ENCODE measurements at places on chromosomes 7 and 10.

DNA sequence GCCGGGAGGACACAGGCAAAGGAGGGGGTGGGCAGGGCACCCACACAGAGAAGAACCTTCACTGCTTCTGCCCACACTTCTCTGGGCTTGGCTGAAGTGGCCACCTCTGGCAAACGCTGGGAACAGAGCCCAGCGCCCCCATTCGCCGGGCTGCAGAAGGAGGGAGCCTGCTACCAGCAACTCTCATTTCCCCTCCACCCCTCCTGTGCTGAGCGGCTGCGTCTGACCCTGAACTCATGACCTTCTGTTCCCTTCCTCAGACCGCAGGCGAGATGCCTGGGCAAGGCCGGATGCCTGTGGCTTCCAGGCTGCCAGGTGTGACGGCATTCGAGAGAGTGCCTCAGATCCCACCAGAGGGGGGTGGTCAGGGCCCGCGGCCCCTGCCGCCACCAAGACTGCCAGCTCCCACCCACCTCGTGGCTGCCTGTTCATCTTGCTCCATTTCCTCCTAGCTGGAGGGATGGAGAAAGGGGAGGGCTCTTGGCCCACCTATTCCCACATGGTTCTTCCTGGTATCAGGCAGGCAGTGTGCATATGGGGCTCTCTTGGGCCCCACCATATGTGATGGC lies 19.8 kb downstream of the DNAJB12 start:
- peak; percentile 86 for DNase-seq

DNA sequence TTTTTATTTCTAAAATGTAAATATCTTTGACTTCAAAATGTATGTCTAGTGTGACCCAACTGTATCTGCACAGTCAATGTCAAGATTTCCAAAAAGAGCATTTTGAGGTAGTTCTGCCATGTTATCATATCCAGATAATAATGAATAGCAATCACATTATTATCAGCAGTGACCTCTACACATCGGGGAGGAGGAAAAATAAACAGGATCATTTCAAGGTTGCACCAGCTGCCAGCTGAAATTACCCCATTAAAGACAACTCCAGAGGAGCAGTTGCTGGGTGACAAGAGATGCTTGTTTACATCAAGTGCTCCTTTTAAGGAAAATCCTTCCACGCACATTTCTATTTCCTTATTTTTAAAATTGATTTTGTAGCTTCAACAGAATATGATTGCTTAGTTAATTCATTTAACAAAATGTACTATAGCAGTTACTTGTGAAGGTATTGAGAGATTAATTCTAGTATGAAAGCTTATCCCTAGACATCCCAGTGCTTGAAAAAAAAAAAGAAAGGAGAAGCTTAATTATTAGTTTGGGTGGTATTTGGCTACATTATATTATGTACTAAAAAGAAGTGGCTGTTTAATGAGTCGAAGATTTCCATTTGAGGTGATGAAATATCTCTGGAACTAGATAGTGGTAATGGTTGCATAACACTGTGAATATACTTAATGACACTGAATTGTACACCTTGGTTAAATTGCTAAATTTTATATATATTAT lies 19.3 kb upstream of the SLC35G1 start:
- DNase-seq, result no peak

- no peak for DNase-seq
Measured at GRCh38 chr10:34713875-34714274, 101.2 kb downstream of the PARD3 start.

GRCh38 chr7:95905167-95905566 lies 132.8 kb downstream of the DYNC1I1 start:
- DNase-seq, result no peak

- DNase-seq, result no peak
Measured at GRCh38 chr7:71851776-71852498, 560.2 kb downstream of the CALN1 start.

DNA sequence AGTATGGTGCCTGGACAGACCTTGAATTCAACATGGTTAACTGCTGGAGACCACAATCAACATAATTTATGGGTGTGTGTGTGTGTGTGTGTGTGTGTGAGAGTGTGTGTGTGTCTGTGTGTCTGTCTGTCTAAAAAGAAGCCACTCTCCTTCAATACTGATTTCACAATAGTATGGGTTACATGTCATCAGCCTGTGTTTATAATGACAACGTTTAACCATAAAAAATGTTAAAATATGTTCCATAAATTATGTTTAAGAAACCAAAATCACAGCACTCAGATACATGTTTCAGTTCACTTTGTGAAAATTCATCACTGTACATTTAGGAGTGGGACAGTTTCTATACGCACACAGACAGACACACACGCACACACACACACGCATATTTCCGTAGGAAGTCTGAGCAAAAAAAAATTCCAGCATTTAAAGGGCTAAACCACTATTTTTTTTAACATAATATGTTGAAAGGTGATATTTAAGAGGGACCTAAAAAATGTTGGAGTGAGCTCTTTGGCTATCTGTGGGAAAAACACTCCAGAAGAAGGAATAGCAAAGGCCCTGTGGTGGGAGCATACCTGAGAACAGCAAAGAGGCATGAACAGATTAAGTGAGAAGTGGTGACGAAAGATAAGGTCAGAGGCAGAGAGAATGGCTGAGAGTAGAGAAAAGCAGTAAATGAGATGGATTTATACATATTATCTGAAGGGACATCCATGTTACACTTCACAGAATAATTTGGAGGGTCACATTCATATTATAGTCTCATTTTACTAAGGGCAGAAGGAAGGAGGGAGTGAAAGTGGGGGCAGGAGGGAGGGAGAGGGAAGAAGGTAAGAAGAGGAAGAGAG lies 10.9 kb downstream of the PDZD8 start:
- no peak for DNase-seq

DNA sequence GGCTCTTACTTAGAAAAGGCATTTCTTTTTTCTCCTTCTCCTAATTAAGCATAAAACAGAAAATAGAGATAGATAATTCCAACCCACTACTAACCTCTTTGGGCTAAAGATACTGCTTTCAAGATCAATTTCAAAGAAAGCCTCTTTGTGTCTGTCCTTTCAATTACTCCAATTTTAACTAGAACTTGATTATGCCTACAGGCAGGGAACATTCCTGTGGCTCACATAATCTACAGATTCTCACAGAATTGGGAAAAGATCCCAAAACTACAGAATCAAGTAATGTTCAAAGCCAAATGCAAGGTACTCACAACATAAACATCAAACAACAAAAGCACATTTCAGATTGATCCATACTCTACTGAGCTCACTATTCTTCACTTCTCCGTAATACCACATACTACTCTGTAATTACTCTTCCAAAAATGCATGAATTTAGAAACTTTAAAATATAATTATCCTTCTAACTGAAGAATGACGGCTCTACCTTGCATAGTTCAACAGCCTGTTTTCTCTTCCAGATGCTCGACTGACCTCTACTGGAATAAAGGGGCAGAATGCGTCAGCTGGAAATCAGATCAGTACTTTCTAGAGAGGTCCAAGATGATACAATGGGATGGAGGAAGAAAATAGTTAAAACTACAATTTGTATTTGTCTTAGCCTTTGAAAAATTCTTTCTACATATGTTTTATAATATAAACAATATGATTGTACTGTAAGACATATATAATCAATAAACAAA lies 3.9 kb downstream of the MTERF1 start:
- DNase-seq, result no peak

DNA sequence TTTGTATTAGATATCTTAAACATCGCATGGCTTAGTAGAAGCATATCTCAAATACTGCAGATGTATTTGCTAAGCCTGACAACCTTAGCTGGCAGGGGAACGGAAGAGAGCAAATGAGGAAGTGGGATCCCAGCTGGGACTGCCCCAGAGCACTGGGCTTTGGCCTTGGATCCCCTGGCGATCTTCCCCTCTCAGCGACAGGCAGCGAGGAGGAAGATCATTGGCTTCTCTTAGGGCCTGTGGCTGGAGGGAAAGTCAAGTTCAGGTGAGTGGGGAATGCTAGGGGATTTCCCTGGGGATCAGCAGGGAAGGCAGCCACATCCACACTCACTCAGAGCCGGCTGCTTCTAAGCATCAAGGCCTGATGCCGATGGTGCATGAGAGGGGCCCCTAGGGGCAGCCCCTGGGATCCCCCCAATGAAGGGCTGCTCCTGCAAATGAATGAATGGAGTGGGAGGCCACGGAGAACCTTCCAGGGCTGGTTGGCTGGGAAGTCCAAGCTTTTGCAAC lies 42.0 kb downstream of the LYZL2 start:
- no peak for DNase-seq

DNA sequence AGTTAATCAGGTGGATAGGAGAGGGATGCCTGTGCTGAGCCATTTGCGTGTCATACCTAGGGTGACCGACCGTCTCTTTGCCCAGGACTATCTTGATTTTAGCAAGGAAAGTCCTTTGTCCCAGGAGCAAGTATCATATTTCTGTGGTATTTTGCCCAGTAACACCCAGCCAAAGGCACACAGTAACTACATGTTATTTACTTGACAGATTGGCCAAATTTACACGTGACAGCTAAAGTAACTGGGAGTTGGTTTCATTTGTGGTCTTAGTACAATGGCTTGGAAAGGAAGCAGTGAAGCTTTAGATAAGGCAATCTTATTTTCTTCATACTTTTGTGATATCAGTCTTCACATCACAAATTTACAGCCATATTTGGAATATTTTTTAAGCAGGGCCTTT lies 142.1 kb downstream of the JCAD start:
- no peak for DNase-seq

GRCh38 chr10:32318476-32318896 lies 28.5 kb downstream of the EPC1 start:
- no peak for DNase-seq

DNA sequence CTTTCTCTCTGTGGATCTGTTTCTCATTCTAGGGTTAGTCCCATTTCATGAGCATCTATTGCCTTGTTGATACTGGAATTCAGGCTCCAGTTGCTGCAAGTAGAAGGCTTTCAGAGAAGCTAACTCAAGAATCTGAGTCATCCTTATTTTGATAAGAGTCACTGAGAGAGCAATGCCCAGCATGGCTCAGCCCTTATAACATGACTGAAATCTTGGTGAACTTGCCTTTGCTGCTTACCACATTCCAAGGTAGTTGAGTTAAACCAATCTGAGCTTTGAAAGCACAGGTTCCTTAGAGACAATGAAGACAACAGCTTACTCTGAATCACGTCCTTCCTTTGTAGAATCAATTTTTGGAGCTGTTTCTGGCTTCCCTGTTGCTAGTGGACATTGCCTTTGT lies 53.6 kb upstream of the CHCHD3 start:
- no peak for DNase-seq

GRCh38 chr10:26700884-26701630 lies 3.6 kb downstream of the PDSS1 start:
- DNase-seq, result no peak

DNA sequence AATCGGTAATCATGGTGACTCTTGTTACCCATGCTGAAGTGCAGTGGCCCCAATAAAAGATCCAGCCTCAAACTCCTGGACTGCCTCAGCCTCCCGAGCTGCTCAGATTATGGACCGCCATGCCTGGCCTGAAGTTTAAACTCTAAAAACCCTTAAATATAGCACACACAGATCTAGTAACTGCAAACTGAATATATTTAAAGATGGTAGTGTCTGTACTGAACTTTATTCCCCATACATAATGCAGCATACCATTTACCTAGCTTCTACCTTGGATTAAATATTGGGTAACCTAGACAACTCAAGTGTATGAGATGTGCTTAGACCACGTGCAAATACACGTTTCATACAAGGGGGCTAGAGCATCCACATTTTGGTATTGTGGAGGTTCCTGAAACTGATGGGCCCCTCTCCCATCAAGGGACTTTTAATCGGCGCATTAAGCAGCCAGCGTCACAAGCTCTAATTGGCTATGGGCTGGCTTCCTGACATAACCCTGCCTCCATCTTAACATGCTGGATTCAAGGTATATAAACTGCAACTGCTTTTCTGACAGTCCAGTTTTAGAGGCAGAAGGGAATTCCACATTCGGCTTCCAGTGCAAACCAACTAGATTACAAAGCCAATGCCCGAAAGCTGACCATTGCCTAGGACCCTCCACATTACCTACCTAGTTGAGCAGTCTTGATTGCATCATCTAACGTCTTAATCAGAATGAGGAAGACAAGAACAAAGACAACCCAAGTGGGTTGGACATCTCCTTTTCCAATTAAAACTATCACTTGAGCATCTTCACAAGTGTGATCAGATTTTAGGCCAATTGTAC lies 13.0 kb downstream of the HNRNPA2B1 start:
- DNase-seq, result no peak

DNA sequence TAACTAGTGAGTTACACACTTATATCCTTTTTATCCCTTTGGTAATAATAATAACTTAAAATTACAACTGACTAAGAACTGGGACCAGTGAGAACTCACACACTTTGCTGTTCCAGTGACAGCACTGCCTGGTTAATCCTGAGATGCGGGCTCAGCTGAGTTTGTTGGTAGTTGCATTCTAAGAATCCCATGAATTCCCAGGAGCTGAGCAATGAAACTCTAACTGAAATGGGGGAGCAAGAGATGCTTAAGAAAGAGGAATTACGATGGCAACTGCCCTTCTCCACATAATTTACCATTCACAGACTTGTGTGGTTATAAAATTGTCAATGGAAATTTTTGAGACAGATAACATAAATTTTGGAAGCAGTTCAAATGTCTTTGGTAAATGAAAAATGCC lies 659.4 kb downstream of the MAGI2 start:
- DNase-seq, result no peak

DNA sequence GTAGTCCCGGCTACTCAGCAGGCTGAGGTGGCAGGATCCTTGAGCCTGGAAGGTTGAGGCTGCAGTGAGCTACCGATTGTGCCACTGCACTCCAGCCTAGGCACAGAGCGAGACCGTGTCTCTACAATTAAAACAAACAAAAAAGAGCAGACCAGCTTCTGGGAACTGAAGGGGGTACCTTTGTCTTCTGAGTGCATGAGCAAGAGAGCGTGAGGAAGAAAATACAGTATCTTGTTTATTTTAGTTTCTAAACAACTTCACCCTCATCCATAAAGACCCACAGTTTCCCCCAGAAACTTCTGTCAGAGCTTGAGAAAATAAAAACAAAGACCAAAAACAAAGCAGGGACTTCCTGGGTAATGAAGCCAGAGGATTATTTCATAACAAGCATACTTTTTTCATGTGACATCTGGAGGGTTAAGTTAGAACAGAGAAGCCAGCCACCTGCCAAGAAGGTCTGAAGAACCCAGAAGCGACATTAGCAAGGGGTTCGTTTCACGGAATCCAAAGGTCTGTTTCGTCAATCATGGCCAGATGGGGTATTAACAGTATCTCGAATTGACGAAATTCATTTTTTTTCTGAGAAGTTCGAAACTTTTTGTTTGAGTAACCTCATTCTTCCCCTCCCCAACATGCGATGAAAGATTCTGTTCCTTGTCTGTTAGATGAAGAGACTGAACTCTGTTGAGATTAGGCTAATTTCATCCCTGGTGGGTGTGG lies 10.2 kb upstream of the IL2RA start:
- DNase-seq, result no peak

DNA sequence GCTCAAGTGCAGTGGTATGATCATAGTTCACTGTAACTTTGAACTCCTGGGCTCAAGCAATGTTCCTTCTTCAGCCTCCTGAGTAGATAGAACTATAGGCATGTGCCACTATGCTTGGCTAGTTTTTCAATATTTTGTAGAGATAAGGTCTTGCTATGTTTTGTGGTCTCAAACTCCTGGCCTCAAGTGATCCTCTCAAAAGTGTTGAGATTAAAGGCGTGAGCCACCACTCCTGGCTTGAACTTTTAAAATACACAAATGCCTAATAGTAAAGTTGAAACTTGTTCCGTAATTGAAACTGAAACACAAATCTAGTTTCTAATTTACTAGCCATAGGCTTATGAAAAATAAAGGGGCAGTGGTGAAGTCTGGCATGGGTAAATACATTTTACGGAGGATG lies 65.7 kb downstream of the AP3M1 start:
- DNase-seq, result no peak

Data from activated T-cell treated with anti-CD3 and anti-CD28 coated beads for 48 hours (primary cell).